CD4-positive, alpha-beta T cell (primary cell): ENCODE measurements at places on chromosomes 3 and 15.

- DNase-seq: no peak
These were observed 138.1 kb downstream of the TMCO5A start for GRCh38 chr15:38072348-38073177.

- DNase-seq: no peak
These were observed 50.9 kb downstream of the CAPN7 start for GRCh38 chr3:15256861-15257341.

GRCh38 chr15:69809421-69809820 is 288.3 kb downstream of the TLE3 start:
- DNase-seq: no peak

DNA sequence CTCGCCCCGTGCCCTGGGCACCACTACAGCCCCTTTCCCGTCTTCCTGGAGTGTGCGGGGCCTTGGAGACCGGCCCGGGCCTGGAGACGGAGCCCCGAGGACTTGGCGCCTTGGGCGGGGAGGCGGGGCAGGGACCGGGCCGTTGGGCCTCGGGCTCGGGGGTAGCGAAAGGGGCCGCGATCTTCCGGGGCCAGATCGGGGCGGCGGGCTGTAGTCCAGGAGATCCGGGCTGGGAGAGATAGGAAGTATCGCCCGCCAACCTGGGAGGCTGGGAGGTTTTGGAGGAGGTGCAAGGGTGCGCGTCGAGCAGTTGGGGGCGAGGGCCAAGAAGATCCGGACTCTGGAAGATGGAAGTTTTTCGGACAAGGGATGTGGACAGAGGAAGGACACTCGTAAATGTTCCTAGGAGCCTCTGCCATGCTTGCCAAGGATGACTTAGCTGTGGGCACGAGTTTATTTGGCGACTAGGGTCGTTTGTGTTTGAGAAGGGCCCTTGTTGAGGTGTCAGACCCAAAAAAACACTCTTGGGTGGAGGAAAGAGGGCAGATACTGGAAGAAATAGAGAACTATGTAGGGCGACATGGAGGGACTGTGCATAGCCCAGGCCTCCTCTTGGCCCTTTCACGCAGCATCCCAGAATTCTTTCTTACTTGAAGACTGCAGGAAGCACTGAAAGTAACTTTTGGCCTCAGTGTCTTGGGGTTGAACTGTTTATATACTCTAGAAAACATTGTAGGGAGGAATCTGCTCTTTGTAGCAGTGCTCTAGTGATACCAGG is 712 bp downstream of the RTF1 start:
- no peak for DNase-seq

DNA sequence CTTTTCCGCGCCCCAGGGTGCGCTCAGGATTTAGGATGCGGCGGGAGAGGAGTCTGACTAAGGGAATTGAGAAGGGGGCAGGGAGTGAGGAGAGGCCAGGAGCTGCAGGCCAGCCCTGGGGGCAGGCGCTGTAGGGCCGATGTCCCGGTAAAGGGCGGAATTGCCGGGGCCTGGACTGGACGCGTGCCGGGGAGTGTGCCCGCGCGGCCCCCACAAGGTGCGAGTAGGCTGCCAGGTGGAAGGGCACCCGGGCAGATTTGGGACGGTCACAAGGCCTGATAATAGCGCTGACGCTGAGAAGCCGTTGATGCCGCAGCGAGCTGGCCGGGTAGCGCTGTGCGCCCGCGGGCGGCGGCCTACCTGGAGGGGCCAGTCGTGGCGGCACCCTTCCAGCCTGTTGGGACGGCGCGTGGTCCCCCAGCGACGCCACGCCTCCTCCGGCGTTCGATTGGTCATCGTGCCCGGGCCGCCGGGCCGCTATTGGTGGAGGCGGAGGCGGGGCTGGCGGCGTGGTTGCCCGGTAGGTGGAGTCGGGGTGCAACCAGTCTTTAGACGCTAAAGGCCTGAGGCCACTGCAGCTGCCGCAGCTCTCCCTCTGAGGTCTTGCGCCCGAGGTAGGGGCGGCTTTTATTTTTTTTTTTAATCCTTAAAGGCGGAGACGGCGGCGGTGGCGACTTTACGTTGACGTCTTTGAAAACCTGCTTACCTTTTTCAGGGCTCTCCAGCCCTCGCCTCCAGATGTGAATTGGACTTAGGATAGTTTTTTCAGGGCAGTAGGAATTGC is 903 bp downstream of the SLC25A38 start:
- peak; percentile 95 for DNase-seq

- DNase-seq: no peak
These were observed 148.0 kb downstream of the MEGF11 start for GRCh38 chr15:66105286-66106265.

DNA sequence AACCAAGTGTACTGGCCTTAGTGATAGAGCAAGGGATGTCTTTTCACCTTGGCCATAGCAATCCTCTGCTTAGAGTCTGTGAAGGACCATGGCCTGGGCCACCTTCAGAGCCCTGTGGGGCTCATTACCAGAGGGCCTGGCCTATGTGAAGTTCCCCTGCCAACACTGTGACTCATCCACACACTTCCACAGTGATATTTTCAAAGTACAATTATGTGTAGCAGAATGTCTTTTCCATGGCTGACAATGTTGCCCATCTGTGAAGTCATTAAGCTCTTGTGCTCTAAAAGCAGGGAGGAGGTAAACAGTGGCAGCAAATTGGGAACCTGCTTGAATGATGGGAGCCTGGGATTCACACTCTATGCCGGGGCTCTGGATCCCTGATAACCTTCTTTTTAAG is 12.2 kb upstream of the CACNA1D start:
- DNase-seq: no peak

GRCh38 chr3:31288224-31288623 is 244.5 kb upstream of the STT3B start:
- no peak for DNase-seq

GRCh38 chr3:184820525-184820924 is 8.6 kb downstream of the VPS8 start:
- no peak for DNase-seq

DNA sequence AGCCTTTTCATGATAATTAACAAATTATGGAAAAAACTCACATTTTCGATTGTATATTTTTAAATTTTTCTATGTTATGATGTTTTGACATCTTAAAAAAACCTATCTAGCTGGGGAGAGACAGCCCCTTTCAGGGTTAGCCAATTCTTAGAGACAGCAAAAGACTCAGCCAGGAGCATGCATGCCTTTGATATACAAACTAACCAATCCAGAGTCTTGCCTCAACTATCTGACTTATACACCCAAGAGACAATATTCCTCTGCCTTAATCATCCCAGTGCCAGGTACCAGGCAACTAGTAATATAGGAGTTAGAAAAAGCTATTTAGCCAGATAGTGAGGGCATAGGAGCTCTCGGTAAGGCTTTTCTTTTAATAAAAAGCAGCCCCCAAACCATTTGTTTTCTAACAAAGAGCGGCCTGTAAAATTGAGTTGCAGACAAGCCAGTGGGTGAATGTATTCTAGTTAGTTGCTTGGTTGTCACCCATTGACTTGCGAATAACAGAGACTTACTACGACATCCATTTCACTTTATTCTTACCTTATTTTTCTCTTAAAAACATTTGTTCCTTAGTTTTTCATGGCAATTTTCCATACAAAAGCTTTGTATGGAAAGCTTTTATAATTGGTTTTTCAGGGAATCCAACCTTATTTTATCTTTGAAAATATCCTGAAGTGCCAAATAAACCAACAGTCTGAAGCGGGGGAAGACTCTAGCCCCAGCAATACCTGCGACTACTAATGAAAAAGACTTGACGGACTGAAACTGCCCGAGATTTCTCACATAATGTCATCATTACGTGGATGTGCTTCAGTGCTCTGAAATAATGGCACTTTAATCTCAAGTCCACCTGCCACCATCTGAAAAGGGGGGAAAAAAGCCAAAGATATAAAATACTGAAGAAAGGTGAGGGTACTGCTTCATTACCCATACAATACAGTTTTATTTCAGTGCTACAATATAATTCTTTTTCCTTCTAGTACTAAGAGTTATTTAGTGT is 64.6 kb upstream of the ATP2C1 start:
- DNase-seq: no peak

- DNase-seq: no peak
These were observed 48.2 kb upstream of the PHLDB2 start for GRCh38 chr3:111810909-111811308.

GRCh38 chr3:5022966-5023776 is 43.9 kb downstream of the BHLHE40 start:
- no peak for DNase-seq

GRCh38 chr15:63545520-63545919 is 41.1 kb downstream of the USP3 start:
- no peak for DNase-seq

- no peak for DNase-seq
These were observed 112.9 kb upstream of the SLC6A11 start for GRCh38 chr3:10702961-10703740.

GRCh38 chr3:111542611-111543300 is 759 bp downstream of the CD96 start:
- DNase-seq: no peak

DNA sequence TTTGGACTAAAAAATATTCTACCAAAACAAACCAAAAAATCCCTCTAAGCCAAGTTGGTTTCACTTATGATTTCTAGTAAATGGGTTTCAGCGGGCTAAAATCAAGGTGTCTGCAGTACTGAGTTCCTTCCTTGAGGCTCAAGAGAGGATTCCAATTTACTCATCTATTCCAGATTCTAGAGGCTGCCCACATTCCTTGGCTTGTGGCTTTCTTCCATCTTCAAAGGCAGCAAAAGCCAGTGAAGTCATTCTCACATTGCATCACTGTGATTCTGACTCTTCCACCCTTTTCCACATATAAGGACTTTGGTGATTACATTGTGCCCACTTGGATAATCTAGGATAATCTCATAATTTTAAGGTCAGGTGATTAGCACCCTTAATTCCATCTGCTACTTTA is 48.1 kb downstream of the DPPA2 start:
- DNase-seq: no peak

DNA sequence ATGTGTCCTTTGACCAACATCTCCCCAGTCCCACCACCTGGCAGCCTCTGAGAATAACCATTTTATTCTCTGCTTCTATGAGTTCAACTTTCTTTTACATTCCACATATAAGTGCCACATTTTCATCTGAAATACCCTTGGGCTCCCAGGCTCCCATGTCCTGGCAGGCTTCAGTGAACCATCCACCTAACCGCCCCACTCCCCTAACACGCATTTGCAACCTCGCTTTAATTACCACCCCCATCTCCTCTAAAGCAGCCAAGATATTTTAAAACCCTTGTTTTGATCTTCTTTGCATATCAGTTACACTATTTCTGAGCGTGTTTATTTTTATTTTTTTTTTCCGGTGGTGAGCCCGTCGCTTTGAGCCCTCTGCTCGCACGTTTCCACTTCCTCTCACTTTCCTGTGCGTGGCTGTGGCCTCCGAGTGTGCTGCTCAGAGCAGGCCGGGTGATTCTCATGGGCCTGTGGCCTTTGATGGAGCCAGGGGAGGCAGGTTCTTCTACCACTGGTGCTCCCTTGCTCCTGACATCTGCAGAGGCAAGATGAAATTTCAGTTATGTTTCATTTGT is 195.4 kb upstream of the LPP start:
- DNase-seq: peak; percentile 55

- no peak for DNase-seq
These were observed 43.2 kb downstream of the SLC6A20 start for GRCh38 chr3:45753095-45753494.

- no peak for DNase-seq
These were observed 827.5 kb upstream of the DPPA4 start for GRCh38 chr3:110164632-110165369.

DNA sequence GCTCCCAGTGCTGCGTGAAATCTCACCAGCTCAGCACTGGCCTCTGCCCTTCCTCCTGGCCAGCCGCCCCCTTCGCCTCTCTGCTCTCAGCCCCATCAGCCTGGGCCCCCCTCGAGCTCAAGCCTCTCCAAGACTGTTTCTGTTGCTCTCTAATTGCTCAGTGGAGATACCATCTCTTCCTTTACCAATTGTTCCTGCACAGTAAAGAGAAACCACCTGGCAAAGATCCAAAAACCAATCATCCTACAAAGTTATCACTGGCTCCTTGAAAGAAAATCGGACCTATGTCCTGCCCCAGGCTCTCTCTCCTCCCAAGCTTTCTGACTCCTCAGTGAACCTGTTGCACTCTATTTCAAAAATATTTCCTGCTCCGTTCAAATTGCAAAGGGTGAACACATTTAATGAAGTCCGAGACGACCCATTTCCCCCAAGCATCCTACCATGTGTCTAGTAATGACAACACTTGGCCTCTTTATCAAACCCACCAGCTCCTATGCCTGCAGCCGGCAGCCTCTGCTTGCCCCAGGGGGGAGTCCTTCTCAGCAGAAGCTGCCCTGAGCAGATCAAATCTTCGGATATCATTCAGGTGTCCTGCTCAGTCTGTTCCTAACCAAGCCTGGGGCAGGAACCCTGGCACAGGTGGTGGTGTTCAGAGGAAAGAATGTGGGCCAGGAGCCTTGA is 53.7 kb upstream of the FAM174B start:
- DNase-seq: no peak

- no peak for DNase-seq
These were observed 283.1 kb upstream of the UBE2E2 start for GRCh38 chr3:22920006-22920405.

GRCh38 chr15:78995921-78996893 is 51.4 kb upstream of the CTSH start:
- no peak for DNase-seq

GRCh38 chr15:70430069-70430468 is 332.4 kb upstream of the TLE3 start:
- no peak for DNase-seq

GRCh38 chr3:159828542-159828943 is 160.1 kb upstream of the IL12A start:
- DNase-seq: no peak

- DNase-seq: no peak
These were observed 91.7 kb upstream of the GOLGA6L4 start for GRCh38 chr15:84143753-84144314.

- no peak for DNase-seq
These were observed 688 bp downstream of the XPC start for GRCh38 chr3:14177580-14178246.

- no peak for DNase-seq
These were observed 307.6 kb upstream of the SLITRK3 start for GRCh38 chr3:165503825-165504224.

DNA sequence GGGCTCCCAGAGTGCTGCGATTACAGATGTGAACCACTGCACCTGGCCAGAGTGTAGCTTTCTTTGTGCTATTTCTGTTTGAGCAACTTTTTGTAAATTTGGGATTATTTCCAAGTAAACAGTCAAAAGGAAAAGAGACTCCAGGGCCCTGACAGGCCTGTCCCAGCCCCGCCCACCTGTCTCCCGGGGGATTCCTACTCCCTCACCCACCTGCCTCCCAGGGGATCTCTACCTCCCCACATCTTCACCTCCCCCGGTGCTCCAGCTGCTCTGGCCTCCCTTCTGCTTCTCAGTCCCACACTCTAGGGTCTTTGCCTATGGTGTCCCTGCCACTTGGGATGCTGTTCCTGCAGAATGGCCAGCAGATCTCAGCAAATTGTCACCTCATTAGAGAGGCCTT is 7.0 kb downstream of the RHCG start:
- no peak for DNase-seq

GRCh38 chr15:82184776-82185175 is 77.8 kb downstream of the EFL1 start:
- DNase-seq: no peak

DNA sequence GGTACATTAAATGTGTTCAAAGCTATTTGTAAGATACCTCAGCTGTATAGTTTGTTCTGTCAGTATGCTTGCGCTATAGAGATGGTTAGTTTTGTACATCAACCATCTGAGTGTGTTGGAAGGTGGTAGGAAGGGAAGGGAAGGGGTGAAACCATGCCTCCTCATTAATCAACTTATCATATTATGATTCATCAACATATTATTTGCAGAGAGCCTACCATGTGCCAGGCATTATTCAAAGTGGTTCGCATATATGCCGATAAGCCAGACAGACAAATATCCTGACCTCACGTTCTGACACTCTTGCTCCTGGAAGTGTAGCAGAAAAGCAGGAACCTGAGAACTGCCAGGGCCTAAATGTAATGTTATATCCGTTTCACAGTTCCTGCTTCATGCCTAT is 248.1 kb upstream of the NR2E3 start:
- DNase-seq: no peak
